ENCODE measurements at places on chromosomes 6 and 20.

DNA sequence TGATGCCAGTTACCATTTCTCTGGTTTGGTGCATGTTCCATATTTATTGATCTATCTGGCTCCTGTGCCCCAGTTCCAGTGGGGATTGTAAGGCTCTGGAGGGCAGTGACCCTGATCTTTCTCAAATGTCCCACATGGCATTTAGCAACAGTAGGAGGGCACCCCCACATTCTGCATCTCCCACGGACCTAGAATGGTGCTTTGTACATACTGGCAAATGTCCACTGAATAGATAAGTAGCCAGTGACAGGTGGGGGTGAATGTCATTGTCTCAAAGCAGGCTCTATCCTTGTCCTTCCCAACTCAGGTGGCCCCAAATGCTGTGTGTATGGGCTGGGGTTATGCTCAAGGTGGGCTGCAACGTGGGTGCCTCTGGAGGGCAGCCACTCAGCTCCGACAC is 84.2 kb downstream of the TMEM242 start:
- DNase-seq = no peak

DNA sequence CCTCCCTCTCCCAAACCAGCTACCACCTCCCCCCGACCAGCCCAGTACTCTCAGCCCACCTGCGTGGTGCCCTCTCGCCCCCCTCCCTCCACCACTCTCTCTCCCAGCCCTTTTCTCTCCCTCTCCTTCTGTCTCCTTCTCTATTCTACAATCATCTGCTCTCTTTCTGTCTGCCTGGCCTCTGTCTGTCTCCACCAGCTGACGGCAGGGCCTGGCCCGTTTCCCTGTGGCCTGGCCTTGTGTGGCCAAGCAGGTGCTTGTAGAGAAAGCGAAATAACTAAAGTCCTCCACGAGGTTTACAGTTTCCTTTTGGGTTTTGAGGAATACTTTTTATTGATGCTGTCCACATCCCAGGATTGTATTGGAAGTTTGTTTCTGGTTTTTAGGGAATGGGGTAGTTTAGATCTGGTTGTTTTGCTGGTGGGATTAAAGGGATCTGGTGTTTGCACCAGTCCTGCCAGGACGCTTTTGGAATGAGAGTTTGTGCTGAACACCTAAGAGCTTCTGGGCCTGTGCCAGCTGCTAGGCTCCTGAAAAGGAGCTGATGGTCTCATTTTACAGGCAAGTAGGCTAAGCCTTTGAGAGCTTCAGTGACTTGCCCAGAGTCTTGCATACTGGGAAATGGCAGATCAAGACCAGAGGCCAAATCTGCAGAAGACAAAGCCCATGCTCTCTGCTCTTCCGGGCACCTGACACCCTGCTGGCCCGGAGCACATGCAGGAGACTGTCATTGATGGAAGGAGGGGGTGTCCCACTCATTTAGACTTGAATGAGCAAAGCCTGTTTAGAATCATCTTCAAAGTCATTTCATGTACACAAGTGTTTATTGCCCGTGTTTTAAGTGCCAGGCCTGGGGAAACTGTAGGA is 161.7 kb downstream of the SYCP2 start:
- DNase-seq = no peak

DNA sequence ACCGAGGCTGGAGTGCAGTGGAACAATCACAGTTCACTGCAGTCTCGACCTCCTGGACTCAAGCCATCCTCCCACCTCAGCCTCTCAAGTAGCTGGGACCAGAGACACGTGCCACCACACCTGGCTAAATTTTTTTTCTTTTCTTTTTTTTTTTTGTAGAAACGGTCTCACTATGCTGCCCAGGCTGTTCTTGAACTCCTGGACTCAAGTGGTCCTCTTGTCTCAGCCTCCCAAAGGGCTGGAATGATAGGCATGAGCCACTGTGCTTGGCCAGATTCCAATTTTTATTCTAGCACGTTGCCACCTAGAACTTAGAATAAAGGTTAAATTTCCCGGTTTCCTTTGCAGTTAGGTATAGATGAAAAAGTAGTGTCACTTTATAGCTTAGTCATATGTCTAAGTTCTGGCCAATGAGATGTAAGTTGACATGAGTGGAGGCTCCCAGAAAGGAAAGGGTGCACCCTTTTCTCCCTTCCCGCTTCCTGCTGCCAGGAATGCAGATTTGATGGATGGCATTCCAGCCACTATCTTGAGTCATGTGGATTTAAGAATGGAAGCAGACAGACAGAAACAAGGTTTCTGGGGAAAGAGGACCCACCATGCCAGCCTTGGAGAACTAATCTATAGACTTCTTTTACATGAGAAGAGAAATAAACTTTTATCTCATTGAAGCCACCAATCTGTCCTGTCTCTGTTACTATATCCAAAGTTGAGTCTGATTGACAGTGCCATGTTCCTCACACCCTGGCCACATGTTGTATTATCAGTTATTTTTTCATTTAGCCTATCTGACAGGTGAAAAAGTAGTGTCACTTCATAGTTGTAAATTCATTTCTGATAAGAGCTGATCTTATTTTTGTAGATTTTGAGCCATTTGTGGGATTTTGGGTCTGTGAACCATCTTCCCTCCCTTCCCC is 60.6 kb upstream of the NCOA3 start:
- DNase-seq = no peak

- DNase-seq = no peak
These were observed 266.0 kb downstream of the TSHZ2 start for GRCh38 chr20:53238121-53238660.

- no peak for DNase-seq
These were observed 8.5 kb downstream of the HM13 start for GRCh38 chr20:31522731-31523130.

All from cerebellar nuclear complex (tissue), 1 donor.